ENCODE measurements at places on chromosomes 3 and 15.
A peak's percentile ranks its signal among the peaks of the same experiment; 100 is the strongest.

DNA sequence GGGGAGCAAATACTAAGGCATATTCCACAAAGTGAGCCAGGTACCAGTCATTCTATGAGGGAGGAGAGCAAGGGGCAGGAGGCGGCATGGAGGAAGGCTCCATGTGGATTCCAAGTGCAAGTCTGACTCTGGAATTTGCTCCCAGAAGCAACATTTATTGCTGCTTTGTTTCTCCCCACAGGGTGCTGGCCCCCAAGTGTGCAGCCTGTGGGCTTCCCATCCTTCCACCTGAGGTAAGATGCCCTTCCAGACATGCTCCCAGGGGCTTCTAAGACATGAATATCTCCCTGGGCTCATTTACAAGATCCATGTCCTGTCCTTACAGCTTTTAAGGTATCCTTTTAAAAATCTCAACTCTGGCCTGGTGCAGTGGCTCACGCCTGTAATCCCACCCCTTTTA lies 15.9 kb upstream of the SACM1L start:
- no peak for DNase-seq

- peak; percentile 83 for DNase-seq
Measured at GRCh38 chr3:48504051-48504946, at the start of gene SHISA5. Gene SHISA5, minus strand, starts transcription at chr3:48504174. Its CDS starts 80 bp downstream, at chr3:48504094.

DNA sequence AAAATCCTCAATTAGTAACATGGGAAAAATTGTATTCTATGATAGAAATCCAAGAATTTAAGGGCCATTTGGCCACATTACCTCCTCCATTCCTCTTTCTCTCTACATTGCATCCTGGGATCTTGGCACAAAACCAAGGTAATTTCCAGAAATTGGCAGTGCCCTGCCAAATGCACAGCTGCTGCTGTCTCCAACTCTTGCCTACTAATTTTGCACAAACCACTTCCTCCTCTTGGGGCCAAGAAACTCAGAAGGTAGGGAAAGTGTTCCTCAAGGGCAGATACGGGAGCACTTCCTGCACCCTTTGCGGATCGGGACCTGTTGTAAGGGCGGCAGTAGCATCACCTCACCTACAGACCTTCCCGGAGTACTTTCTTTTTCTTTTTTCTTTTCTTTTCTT lies 57.8 kb downstream of the MAP3K13 start:
- DNase-seq: no peak

DNA sequence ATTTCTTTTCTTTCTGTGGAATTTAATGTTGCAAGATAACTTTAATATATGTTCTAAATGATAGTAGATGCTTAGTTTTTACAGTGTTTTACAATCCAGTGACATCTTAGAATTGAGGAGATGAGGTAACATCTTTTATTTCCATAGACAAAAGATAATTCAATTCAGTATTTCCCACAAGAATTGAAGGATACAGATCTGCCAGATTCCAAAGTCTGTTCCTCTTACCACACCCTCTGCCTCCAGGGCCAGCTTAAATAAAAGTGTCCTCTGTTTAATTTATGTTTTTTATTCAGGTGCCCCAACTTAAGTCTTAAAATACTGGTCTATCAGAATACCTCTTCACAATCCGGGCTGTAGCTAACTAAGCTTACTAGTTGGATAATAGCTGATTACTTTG lies 6.5 kb downstream of the STT3B start:
- DNase-seq: no peak

- no peak for DNase-seq
Measured at GRCh38 chr15:66411190-66411589, 24.5 kb downstream of the MAP2K1 start.

DNA sequence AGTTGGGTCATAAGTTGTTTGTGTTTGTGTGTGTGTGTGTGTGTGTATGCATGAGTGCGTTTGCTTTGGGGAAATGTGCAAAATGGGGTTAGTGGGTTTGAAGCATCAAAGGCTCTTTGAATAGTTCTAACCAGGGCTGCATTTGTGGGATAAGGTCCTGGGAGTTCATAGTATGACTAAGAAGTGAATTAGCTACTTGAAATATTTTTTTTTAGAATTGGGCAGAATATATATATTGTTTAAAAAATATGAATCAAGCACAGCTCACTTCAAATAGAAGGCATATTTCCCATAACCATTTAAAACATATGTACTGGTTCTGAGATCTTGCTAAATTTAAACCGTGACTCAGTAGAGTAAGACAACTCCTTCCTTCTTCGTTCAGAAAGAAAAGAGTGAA lies 43.1 kb downstream of the IGF2BP2 start:
- no peak for DNase-seq

- no peak for DNase-seq
Measured at GRCh38 chr3:170352936-170353335, 4.6 kb upstream of the SKIL start.

DNA sequence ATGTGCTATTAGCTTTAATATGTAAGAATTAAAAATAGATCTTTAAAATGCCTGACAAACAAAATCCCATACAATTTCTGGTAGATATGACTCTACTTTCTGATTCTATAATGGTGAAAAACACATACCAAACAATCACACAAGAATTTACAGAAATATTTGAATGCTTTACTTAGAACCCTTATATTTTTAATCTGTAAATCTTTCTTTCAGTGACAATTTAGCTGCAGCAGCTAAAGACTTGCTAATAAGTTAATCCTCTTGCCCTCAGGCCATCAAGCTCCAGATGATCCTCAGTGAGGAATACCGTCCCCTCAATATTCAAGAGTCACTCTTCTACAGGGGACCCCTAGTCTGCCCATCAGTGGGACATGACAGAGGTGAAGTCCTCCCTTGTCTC lies 55.6 kb downstream of the C3orf80 start:
- no peak for DNase-seq

DNA sequence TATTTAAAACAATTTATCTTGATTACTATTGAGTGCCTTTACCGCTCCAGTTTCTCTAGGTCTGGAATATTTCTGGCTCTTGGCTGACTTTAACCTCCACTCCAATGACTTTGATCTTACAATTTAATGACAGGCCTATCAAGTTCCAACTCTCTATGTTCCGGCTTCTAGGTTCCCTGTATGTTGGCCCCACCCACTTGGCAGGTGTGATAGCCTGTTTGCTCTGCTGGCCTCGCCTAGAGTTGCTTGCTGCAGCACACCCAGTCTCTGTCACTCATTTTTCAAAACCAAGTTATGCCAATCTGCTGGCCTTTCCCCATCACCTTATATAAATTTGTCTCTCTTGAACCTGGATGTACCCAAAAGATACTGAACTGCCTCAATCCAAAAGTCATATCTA lies 428.0 kb downstream of the ROBO1 start:
- peak; percentile 41 for DNase-seq

DNA sequence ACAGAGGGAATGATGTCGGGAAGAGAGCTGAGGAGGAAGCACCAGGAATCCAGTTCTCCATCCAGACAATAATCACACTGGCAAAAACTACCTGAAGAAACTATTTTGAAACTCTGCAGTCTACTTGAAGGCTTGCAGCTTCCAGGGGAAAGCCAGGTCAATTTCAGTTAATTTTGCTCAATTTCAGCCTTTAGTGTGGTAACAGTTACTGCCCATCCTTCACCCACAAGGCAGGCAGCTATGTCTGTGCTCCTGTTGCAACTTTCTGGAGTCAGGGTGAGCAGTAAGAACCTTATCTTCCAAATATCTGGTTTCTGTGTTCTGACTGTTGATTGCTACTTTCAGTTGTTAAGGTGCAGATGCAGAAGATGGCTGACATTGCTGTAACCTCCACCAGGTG lies 221.7 kb downstream of the ADAMTS17 start:
- no peak for DNase-seq

DNA sequence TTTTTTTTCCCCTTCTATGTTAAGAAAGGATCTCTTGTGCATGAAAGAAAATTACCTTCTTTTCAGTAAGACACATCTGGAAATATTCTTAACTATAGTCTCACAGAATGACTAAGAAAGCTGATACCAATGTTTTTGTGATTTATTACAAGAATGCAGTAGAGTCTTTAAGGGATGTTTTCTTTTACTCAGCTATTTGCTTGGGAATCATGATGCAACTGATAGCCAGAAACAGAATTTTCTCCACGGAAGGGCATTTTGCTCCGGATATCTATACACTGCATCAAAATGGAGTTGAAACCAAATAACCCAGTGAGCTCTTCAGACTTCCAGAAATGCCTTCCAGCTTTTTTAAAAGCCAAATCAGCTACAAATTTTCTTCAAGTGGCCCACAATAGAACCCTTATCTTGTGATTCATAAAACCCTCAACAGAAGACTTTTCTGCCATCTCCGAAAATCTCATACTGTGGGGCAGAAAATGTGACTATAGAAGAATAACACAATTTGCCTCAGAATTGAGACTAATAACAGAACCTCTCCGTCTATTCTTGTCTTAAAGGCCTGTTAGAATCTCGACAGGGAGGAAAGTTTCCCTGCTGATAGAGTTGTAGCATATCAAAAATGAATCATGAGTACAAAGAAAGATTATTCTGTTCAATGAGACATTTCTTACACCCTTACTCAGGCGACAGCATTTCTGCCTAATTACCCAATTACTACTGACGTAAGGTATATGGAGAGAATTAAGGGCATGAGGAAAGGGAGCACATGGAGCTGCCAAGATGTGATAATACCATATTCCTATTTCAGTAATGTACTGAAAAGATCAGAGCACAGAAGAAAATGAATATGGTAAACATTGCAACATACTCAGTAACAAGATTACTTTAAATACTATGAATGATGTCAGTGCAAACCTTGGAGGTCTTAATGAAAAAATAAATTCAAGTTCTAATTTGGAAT lies 900.1 kb downstream of the ROBO1 start:
- no peak for DNase-seq

- DNase-seq: no peak
Measured at GRCh38 chr3:177745607-177746005, 548.3 kb upstream of the TBL1XR1 start.

- DNase-seq: no peak
Measured at GRCh38 chr15:36432161-36432560, 147.3 kb upstream of the CDIN1 start.

GRCh38 chr3:179421500-179421899 lies 29.8 kb downstream of the GNB4 start:
- DNase-seq: no peak

- no peak for DNase-seq
Measured at GRCh38 chr15:47870956-47871625, 153.8 kb downstream of the SEMA6D start.

- no peak for DNase-seq
Measured at GRCh38 chr15:68542771-68543164, 36.0 kb upstream of the CORO2B start.

DNA sequence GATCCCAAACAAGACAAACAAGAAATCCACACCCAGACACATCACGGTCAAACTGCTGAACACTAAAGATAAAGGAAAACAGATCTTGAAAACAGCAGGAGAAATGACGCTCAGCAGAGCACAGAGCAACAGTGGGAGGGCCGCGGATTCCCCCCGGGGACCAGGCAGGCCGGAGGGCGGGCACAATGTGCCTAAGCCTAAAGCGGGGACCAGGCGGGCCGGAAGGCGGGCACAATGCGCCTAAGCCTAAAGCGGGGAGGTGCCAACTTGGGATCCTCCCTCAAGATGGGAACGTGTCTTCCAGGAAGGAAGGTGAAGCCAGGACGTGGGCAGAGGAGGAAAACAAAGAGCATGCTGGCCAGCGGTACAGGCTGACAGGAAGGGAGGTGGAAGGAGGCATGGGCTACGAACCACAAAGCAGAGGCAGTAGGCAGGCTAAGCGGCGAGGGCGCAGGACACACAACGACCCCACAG lies 31.1 kb downstream of the CYFIP1 start:
- peak; percentile 75 for DNase-seq

- no peak for DNase-seq
Measured at GRCh38 chr3:193982258-193982659, 153.7 kb upstream of the HES1 start.

DNA sequence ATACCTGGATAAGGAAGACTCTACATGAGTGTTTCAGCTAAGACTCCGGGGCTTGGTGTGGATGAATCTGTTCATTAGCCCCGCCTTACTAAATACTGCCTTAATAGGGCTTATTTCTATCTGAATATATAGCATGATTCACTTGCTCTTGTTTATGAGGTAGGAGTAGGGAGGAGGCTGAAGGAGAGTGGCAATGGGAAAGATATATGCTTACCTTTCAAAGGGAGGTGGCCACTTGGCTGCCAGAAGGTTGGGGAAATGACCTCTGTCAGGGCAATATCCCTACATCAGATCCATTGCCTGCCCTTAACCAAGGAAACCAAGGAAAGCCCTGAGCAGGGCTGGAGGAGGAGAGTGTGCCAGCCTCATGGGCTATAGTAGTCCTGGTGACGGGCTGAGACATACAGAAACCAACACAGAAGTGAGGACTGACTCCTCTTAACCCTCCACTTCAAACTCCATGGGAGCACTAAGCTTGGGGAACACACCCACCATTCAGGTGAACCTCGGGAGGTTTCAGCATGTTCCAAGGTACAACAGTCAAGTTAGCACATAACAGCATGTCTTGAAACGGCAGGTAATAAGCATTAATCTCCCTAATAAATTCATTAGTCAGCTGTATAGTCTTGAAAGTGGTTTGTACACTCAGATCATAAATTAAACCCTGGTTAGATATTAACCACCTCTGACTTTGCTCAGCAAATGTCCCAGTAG lies 80.1 kb downstream of the EOMES start:
- DNase-seq: no peak

DNA sequence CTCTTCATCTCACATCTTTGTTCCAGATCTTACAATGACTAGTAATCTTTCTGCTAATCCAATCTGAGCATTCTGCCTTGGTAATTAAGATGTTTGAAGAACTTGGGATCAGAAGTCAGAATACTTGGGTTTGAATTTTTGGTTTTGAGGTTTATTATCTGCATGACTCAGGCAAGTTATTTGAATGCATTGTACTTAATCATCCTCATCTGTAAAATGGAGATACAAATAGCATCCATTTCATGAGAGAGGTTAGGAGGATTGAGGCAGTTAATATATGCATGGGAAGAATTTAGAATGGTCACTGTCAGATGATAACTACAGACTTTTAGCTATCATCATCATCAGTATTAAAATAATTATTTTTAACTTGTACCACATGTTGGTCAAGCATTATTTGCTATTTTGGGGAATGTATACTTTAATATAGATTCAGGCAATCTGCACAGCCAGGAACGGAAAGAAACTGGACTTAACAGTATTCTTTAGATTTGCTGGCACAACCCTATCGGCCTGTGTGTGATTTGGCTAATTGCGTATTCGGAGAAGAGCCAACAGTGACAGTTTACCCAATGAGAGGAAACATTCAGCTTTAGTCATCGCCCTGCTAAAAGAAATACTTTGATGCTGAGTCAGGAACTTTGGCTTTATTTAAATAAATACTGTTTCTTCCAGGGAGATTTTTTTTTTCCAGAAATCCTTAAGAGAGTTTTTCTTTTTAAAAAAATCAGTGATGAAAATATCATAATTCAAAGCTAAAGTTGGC lies 600.0 kb downstream of the ROBO1 start:
- no peak for DNase-seq

Measured in iPS-NIHi11 (cell line).